H4 (cell line): ENCODE measurements at places on chromosomes 16 and 17. TPM values are rescaled to one million over a fixed set of nuclear protein-coding genes. Genes with fewer than 3 reads are reported as not detected.

Gene TNS4
- total RNA-seq, result not detected in 2 replicates

Gene GAST
- not detected in 2 replicates for total RNA-seq

Gene HSDL1
- 39.7 and 44.7 TPM in 2 replicates for total RNA-seq

Gene FNDC8
- total RNA-seq, result 0.25 TPM in 1 of 2 replicates, not detected in the other

Gene LRRC46
- total RNA-seq, result 0.27 and 0.35 TPM in 2 replicates

Gene GNAO1
- 0.68 and 1.1 TPM in 2 replicates for total RNA-seq

Gene CPHXL2
- not detected in 2 replicates for total RNA-seq

Gene CMTM3
- 20.0 and 29.8 TPM in 2 replicates for total RNA-seq

Gene SLC52A1
- not detected in 2 replicates for total RNA-seq

Gene HEATR9
- total RNA-seq, result not detected in 2 replicates

Gene FBXW10
- 0.02 TPM in 1 of 2 replicates, not detected in the other for total RNA-seq

Gene NOTUM
- total RNA-seq, result 0.06 and 0.45 TPM in 2 replicates

Gene ATAD5
- 1.8 and 4.5 TPM in 2 replicates for total RNA-seq

Gene FDXR
- total RNA-seq, result 22.1 and 30.0 TPM in 2 replicates

Gene IL17C
- total RNA-seq, result not detected in 2 replicates

Gene ARHGAP44
- total RNA-seq, result 0.33 and 1.7 TPM in 2 replicates

Gene PRAC1
- total RNA-seq, result not detected in 2 replicates

Gene KRT33A
- total RNA-seq, result not detected in 2 replicates

Gene C17orf50
- not detected in 2 replicates for total RNA-seq

Gene PSMC3IP
- 11.9 and 12.6 TPM in 2 replicates for total RNA-seq

Gene CDH8
- total RNA-seq, result 0.08 and 1.4 TPM in 2 replicates

Gene COX4I1
- 685 and 712 TPM in 2 replicates for total RNA-seq

Gene KRTAP4-4
- total RNA-seq, result not detected in 2 replicates

Gene PRM3
- not detected in 2 replicates for total RNA-seq

Gene ABCA8
- total RNA-seq, result not detected in 2 replicates

Gene RTN4RL1
- total RNA-seq, result 0.48 and 1.3 TPM in 2 replicates

Gene WDR45B
- total RNA-seq, result 68.2 and 75.6 TPM in 2 replicates

Gene ITGAD
- not detected in 2 replicates for total RNA-seq

Gene CD7
- total RNA-seq, result 0.06 and 1.5 TPM in 2 replicates

Gene CCL14
- not detected in 2 replicates for total RNA-seq

Gene METTL23
- total RNA-seq, result 77.5 and 112 TPM in 2 replicates

Gene CSH1
- total RNA-seq, result not detected in 2 replicates

Gene ALDOA
- total RNA-seq, result 1,896 and 1,920 TPM in 2 replicates

Gene ZFPM1
- total RNA-seq, result 0.29 and 0.86 TPM in 2 replicates

Gene SCNN1G
- total RNA-seq, result not detected in 2 replicates

Gene MYH1
- total RNA-seq, result not detected in 2 replicates

Gene RCVRN
- total RNA-seq, result not detected in 2 replicates

Gene RPTOR
- total RNA-seq, result 12.6 and 15.2 TPM in 2 replicates

Gene CARD14
- total RNA-seq, result 0.15 TPM in 1 of 2 replicates, not detected in the other

Gene SBK1
- total RNA-seq, result 0.08 TPM in 1 of 2 replicates, not detected in the other

Gene TCAP
- 0.81 TPM in 1 of 2 replicates, not detected in the other for total RNA-seq

Gene TBX4
- total RNA-seq, result not detected in 2 replicates

Gene HCFC1R1
- total RNA-seq, result 64.6 and 93.1 TPM in 2 replicates

Gene SYT17
- total RNA-seq, result 2.1 and 3.2 TPM in 2 replicates

Gene SLC47A2
- not detected in 2 replicates for total RNA-seq

Gene ICAM2
- 0.14 TPM in 1 of 2 replicates, not detected in the other for total RNA-seq

Gene WNT3
- 3.1 and 3.4 TPM in 2 replicates for total RNA-seq

Gene LGALS9B
- not detected in 2 replicates for total RNA-seq

Gene OTOP2
- not detected in 2 replicates for total RNA-seq
